ENCODE measurements at places on chromosomes 7 and 10.

DNA sequence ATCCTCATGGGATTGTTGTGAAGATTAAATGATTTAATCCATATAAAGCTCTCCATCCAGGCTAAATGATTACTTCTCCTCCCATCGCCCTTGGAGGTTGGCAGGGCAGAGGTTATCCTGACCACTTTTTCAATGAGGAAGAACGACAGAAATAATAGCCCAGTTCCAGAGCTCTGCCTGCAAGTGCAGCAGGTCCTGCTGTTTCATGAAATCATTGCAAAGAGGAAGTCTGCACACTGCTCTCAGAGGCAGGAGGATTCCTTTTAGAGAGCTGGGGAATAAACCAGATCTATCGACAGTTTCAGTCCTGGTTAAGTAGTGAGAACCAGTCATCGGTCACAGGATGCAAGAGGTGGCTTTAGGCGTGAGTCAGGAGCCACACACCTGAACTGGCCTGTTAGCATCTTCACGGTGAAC, 25.0 kb upstream of the CDH23 start:
- no peak for DNase-seq

- no peak for DNase-seq
These were observed 99.5 kb upstream of the IKZF1 start for GRCh38 chr7:50205011-50205410.

DNA sequence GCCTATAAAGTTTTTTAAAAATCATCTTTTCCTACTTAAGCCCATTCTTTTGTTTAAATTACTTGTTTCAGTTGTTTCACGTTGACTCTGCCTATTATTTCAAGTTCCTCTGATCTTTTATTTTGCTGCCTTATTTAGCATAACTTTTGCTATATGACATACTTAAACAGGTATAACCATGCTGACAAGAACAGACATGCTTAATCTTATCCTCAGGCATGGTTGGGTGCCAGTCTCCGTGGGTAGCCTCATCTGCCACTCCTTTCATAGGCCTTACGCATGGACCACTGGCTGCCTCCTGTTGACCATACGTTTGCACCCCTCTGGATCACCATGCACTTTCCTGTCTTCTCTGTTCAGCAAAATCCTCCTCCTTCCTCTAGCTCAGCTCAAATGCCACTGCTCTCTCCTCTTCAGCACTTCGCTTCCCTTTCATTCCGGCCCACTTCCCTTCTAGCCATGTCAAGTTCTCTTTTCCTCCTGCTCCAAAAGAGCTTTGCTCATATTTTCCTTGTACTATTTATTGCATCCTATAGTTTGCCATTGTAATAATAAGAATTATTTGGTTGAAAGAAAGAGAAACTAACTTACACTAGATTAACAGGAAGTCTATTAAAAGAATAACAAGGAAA, 10.0 kb upstream of the TSPAN33 start:
- DNase-seq: no peak

DNA sequence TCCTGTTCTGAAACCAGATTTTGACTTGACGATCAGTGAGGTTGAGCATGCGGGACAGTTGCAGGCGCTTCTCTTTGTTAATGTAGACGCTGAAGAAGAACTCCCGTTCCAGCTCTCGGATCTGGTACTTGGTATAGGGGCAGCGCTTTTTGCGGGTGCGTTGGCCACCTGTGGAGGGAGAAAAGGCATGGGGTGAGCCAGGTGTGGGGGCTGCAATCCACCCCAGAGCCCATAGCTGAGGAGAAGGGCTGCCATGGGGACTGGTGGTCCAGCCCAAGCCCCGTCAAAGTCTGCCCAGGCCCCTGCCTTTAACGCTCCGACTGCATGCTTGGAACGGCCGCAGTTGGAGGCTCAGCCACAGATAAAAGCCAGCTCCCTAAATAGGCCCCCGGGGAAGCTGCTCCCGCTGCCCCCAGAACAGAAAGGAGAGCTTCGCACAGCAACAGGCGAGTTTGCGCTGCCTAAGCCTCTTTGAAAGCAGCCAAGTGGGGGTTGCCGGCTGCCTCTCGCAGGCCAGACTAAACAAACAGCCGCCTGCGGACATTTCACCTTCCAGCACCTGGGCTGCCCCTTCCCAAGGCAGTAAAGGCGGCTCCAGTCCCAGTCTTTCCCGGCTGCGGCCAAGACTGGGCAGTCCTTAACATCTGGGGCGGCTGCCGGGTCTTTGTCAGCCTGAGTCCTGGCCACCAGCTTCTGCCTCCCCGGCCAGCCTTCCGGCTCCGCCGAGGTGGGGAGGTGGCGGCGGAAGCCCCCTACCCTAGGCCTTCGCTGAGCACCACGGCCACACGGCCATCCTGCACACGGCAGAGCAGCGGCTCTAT, 2.0 kb downstream of the HOXA11 start:
- DNase-seq: no peak

- DNase-seq: peak; percentile 62
These were observed 289.0 kb downstream of the SNX13 start for GRCh38 chr7:17651341-17651740.

- no peak for DNase-seq
These were observed 57.6 kb downstream of the IKZF1 start for GRCh38 chr7:50362142-50362541.

- DNase-seq: peak; percentile 34
These were observed 140.1 kb downstream of the LRRC4 start for GRCh38 chr7:127891144-127891543.

- DNase-seq: peak; percentile 83
These were observed 44.0 kb downstream of the LAMB1 start for GRCh38 chr7:107958764-107959526.

DNA sequence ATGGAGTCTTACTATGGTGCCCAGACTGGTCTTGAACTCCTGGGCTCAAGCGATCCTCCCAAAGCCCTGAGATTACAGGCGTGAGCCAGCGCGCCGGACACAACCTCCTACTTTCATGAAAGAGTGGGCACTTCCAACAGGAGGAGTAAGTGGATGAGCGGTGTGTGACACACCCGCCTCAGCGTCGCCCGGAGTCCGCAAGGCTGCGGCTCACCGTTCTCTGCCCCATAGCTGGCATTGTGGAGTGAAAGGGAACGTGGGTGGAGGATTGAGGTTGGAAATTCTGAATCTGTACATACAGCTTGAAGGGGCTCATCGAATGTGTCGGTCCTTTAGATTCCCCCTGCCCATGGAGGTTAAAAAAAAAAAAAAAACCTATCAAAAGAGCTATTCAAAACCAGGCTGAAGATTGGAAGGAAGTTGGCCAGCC, 524 bp upstream of the PRXL2A start:
- DNase-seq: peak; percentile 28

DNA sequence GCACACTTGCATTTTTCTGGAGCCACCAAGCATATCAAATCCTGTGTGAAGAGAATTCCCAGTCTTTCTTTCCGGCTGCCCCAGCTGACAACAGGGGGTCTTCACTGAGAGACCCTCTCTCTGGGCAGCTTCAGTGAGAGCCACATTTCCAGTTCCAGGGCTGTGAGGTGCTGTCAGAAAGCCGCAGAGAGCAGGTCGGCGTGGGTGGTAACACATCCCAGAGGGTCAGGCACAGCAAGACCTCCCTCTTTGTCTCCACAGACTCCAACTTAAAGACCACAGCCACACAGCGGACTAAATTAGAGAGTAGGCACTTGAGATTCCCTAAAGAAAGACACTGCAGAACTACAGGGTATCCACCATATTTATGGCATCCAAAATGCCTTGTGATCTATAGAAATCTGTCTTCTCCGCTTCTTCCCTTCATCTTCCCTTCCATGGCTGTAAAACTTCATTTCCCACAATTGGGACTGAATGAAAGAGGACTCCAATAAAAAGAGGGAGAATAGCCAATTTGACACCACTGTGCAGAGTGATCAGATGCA, 116.0 kb upstream of the C7orf33 start:
- no peak for DNase-seq

DNA sequence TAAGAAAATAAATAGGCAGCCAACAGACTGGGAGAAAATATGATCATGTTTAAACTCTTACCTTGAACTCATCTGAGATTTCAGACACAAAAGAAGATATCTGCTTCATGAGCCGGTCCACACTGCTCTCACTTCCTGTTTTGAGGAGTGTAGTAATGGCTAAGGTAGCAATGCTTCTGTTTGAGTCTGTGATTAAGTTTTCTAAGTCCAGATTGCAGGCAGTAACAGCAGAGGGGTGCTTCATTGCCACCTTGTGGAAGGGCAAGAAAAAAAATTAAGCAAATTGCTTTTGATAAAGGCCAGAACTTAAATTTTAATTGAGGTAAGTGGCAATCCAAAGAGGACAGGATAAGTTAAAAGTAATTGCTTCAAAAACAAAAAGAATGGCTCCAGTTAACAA, 69.1 kb downstream of the MEST start:
- peak; percentile 52 for DNase-seq

DNA sequence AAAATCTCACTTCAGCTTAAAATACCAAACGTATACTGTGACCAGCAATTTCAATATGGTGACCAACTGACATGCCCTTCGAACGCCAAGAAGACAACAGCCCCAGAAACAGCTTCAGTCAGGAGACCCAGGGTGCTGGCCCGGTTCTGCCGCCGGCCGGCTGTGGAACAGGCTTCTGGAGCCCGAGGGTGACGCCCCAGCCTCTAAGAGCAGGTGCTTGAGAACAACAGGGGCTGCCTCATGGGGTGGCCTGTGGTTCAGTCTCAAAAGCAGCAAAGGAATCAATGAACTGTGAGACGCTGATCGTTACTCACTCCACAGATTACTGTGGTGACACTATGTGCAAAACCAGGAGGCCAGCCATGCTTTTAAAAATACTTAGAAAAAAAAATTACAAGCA, 17.3 kb downstream of the GPER1 start:
- DNase-seq: no peak

GRCh38 chr10:102565793-102566192, 62.0 kb downstream of the SUFU start:
- DNase-seq: no peak

- no peak for DNase-seq
These were observed 177.7 kb upstream of the COL1A2 start for GRCh38 chr7:94216944-94217461.

- DNase-seq: peak; percentile 45
These were observed 133.4 kb upstream of the PTN start for GRCh38 chr7:137476937-137477336.

All from foreskin fibroblast (primary cell).